HFFc6 (cell line): ENCODE measurements at places on chromosomes 16 and 17. TPM values are rescaled to one million over a fixed set of nuclear protein-coding genes. Genes with fewer than 3 reads are reported as not detected.

GRCh38 chr17:33647956-33648355 lies 354.9 kb upstream of the ASIC2 start:
- no peaks in the 10 kb centered on the region; the same call in 1 of the 2 replicates for H3K36me3 ChIP-seq
- H3K4me1 ChIP-seq = no peaks in the 10 kb centered on the region
- H3K27me3 ChIP-seq = peaks cover 2% of the 10 kb centered on the region; the same call in 1 of the 2 replicates

Gene TTLL6
- total RNA-seq = not detected in 3 replicates

GRCh38 chr17:4735876-4736651 lies 3.6 kb upstream of the ZMYND15 start:
- peaks cover 21% of the 10 kb centered on the region for H3K27me3 ChIP-seq
- H3K4me3 ChIP-seq = no peak overlapping the region
- no peaks in the 10 kb centered on the region for H3K36me3 ChIP-seq
- no peak overlapping the region for H3K27ac ChIP-seq

DNA sequence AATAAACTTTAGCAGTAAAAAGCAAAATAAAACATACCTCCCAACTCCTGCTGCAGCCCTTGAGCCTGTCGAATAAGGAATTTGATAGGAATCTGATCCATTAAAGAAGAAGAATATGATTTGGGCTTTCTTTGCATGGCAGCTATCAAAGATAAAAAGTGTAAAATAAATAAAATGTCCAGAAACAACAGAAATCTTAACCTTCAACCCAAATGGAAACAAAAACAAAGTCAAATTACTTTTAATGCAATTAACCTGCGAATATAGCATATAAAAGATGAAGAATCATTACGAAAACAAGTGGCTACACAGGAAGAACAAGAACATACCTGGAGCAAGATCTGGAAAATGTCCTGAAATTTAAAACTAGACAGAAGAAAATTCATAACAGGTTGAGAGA lies 21.5 kb upstream of the BRIP1 start:
- peaks cover 18% of the 10 kb centered on the region for H3K36me3 ChIP-seq
- no peak overlapping the region for H3K27ac ChIP-seq
- peaks cover 7% of the 10 kb centered on the region for H3K4me1 ChIP-seq
- H3K4me3 ChIP-seq = no peak overlapping the region
- no peaks in the 10 kb centered on the region for H3K27me3 ChIP-seq
- DNase-seq = no peak

Gene CTRB2
- not detected in 3 replicates for total RNA-seq

GRCh38 chr16:48137822-48138221 lies 18.0 kb downstream of the ABCC12 start:
- H3K27ac ChIP-seq = no peak overlapping the region
- H3K4me1 ChIP-seq = peaks cover 7% of the 10 kb centered on the region; the same call in 1 of the 2 replicates
- DNase-seq = no peak
